Ascending aorta (tissue), 2 donors: ENCODE measurements at places on chromosomes 11 and 22. TPM values are rescaled to one million over a fixed set of nuclear protein-coding genes. Genes with fewer than 3 reads are reported as not detected.

- no peak overlapping the region for H3K27ac ChIP-seq
- no peak for DNase-seq
- no peak overlapping the region for H3K4me3 ChIP-seq
These were observed 95.6 kb downstream of the CTTN start for GRCh38 chr11:70493891-70494290.

Gene MAPK11
- 117 TPM for total RNA-seq

DNA sequence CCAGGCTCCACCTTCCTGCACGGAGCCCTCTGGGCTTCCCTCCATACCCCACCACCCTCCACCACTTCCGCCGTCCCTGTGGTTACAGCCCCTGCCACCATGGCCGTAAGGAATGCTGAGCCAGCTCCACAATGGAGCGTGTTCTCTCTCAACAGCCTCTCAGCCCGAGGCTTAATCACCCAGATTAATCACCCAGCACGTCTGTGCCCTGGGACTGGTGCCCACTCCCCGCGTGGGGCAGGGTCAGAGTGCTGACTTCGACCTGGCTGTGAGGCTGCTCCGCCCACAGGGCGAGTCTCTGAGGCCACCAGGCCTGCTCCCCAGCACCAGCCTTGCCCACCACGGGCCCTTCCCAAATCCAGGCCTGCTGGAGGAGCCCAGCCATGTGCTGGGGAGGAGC lies 4.0 kb upstream of the TH start:
- no peaks in the 10 kb centered on the region for H3K27me3 ChIP-seq
- no peaks in the 10 kb centered on the region for H3K36me3 ChIP-seq
- DNase-seq = no peak
- no peaks in the 10 kb centered on the region for H3K4me1 ChIP-seq

GRCh38 chr11:34318111-34319037 lies 39.4 kb downstream of the ABTB2 start:
- no peaks in the 10 kb centered on the region for H3K27me3 ChIP-seq
- peak overlapping the region; percentile 19 for H3K27ac ChIP-seq
- H3K4me3 ChIP-seq = no peak overlapping the region

Gene OR8I2
- not detected for total RNA-seq

DNA sequence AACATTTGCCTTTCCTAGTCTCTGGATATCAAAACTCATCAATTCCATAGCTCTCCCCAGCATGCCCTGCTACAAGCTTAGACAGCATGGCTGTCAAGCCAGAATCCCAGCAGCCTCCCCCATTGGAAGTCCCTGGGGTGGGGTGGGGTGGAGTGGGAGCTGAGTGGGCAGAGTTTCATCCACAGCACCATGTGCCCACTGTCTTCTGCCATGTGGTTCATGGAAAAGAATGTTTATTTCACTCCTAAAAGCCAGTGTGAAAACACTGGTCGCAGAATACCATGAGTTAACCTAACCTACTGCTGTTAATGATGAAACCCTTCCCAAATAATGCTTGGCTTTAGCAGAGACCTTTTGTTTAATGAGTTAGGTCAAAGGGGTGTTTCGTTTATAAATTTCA lies 80.2 kb upstream of the KIRREL3 start:
- no peaks in the 10 kb centered on the region for H3K36me3 ChIP-seq
- no peaks in the 10 kb centered on the region for H3K27me3 ChIP-seq
- H3K27ac ChIP-seq = no peak overlapping the region
